ENCODE measurements at places on chromosomes 12 and 14.
A peak's percentile ranks its signal among the peaks of the same experiment; 100 is the strongest.

- peak; percentile 94 for DNase-seq
Measured at GRCh38 chr12:120528861-120529525, at the start of gene COQ5. TSS of gene COQ5 (minus strand) at chr12:120529158. CDS start at chr12:120529141, 17 bp downstream.

DNA sequence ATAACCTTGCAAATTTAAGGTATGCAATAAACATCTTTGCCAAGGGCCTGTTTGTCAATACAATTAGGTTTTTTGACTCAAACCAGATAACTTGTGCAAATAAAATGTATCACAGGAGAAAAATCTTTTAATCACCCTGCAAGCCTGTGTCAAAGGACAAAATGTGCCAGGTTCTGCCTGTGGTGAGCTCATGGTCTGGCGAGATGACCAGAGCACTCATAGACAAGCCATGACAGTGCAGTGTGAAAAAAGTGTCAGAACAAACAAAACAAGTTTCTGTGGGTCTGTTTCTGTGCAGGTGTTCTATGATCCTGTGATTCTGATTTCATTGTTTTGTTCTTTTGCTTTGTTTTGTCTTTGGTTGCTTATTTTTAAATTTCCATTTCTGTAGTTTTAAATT lies 847.2 kb downstream of the VRK1 start:
- DNase-seq = no peak

- no peak for DNase-seq
Measured at GRCh38 chr12:998020-998874, 7.2 kb downstream of the ERC1 start.

- DNase-seq = no peak
Measured at GRCh38 chr12:29750131-29750927, 33.4 kb downstream of the TMTC1 start.

GRCh38 chr12:75699728-75700496 lies 188.5 kb upstream of the KRR1 start:
- DNase-seq = no peak

- DNase-seq = no peak
Measured at GRCh38 chr12:98317939-98318899, 197.2 kb upstream of the TMPO start.

DNA sequence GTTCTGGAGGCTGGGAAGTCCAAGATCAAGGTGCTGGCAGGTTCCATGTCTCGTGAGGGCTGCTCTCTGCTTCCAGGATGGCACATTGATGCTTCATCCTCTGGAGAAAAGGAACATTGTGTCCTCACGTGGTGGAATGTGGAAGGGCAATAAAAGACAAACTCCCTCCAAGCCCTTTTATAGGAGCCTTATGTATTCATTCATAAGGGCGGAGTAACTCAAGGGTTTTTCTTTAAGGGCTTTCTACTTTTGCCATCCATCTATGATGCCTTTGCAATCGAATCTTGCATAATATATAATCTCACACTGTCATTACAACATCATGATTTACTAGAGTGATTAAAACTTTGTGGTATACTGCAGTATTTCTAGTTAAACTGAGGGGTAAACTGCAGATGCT lies 132.7 kb upstream of the DDHD1 start:
- DNase-seq = no peak

DNA sequence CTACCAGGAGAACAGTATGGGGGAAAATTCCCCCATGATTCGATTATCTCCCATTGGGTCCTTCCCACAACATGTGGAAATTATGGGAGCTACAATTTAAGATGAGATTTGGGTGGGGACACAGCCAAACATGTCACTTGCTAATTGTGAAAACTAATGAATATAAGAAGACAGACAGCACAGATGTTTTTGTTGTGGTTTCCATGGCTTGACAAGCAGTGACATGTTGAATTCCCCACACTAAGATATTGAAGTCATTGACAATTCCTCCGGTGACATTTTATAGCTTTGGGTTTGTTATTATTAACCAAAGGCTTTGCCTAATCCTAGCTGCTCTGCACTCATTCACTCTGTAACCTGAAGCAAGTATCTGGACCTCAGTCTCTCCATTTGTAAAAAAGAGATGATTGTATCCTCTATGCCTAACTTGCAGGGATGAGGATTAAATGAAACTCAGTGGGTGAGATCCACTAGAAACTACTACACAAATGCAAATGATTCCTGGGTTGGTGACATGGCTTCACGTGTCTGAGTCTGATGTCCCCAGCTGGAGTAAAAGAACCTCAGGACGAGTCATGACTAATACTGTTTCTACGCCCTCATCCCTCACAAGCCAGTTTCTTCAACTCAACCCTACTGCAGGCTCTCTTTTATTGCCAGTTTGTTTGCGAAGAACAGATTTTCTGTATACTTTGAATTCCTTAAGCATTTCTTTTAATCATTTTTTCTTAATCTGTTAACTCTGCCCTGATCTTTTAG lies 71.6 kb downstream of the ASCL1 start:
- DNase-seq = no peak

DNA sequence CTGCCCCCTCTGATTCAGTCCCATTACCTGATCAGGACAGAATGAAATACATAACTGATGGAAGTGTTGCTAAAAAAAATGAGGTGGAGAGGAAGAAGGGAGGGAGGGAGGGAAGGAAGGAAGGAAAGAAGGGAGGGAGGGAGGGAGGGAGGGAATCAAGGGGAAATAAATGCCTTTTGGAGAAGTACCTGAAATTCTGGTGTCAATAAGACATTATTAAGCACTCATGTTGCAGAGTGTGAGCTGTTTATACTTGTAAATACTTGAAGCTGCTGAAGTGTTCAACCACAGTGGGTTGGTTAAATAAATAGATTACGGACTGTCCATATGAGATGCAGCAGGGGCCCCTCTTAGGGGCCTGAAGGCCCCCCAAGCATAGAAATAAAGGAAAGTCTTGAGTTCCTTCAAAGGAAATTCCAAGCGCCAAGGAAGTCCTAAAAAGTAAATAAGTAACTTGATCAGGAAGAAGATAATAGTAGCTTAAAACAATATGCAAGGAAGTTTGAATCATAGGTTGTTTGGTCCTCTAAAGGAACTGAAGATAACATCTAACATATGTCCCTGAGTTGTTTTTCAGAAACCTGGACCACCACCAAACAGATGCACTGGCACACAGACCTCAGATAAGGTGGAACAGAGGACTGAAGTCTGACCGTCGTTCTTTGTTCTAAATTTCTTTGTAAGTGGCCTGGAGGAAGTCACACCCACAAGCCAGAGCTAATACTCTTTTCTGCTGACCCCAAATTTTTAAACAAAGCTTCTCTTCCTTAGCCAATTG lies 110.8 kb downstream of the SEC23A start:
- no peak for DNase-seq

DNA sequence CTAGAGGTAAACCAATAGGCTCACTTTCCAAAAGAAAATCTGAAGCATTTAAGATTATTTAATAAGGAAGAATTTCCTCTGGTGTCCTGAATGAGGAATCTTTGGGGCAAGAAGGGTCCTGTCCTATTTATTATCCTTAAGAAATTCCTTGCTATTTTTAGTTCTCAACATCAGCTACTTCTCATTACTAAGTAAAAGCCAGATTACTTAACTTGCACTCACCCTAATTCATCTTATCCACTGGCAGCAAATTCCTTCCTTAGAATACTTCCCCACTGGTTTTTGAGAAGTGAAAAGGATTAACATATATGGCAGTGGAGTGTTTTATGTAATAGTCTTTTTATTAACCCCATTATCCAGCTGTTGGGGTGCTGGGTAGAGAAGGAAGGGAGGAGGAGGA lies 767.7 kb downstream of the DIO2 start:
- no peak for DNase-seq

DNA sequence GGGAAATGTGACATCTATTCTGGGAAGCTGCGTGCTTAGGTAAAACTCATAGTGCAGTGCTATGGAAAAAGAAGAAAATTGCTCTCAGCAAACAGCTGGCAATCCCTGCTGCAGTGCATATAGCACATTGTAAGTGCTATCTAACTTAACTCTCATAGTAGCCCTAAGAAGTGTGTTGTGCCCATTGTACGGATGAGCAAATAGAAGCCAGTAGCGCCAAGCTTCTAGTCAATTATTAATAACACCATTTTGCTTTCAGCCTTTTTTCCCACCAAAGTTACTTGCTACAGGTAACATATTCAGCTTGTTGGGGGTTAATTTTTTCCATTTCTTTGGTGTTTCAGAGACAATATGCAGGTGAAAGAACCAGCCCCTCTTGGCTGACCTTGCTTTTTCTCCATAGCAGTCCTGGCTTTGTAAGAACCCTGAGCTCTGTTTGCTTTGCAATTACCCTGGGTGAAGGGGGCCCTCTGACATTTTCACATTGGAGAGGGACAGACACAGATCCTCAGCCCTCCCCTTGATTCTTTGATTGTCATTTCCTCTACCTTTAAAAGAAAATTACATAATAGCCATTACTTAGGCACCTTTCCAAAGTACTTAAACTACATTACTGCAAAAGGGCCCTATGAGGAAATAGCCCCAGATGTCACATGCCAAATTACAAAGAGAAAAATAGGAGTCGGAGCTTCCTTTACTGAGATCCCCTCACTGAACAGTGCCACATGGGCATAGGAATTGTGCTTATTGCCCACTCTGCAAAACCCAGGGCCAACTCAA lies 576.2 kb upstream of the TBX3 start:
- no peak for DNase-seq

DNA sequence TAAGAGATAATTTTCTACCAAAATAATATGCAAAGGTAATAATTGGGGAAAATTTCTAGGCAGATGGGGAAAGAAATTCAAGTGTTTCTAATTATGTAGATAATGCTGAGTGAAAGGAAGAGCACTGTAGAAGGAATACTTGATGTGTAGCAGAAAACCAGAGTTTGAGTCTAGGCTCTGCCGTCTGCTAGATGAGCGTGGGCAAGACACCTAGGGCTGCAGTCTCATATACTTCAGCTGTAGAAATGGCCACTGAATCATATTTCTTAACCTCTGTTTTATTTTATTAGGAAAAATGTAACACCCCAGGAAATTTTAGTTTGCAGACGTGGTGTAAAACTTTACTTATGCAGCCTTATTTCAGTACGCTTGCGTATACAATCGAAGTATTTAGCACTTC lies 59.8 kb upstream of the SLC38A2 start:
- DNase-seq = no peak

- DNase-seq = no peak
Measured at GRCh38 chr12:51020448-51021182, 5.6 kb downstream of the SLC11A2 start.

- no peak for DNase-seq
Measured at GRCh38 chr12:17470460-17470859, 619.5 kb downstream of the RERGL start.

GRCh38 chr12:113108308-113108707 lies 27.3 kb downstream of the RASAL1 start:
- DNase-seq = no peak

DNA sequence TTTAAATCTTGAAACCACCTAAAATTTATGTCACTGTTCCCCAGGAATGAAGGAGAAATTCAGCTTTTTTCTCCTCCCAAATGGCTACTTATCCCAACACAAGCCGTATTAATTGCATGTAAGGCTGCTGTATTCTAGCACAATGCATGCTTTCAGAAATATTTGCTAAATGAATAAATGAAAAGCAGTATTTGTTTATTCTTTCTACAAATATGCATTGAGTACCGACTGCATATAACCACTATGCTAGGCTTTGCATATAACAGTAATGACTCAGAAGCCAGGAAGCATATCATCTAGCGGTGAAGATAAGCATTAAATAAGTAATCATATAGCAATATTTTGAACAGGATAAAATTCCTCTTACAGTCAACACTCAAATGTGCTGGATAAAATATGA lies 5.7 kb upstream of the LRR1 start:
- no peak for DNase-seq

- no peak for DNase-seq
Measured at GRCh38 chr12:96375841-96376604, 24.2 kb downstream of the CDK17 start.

DNA sequence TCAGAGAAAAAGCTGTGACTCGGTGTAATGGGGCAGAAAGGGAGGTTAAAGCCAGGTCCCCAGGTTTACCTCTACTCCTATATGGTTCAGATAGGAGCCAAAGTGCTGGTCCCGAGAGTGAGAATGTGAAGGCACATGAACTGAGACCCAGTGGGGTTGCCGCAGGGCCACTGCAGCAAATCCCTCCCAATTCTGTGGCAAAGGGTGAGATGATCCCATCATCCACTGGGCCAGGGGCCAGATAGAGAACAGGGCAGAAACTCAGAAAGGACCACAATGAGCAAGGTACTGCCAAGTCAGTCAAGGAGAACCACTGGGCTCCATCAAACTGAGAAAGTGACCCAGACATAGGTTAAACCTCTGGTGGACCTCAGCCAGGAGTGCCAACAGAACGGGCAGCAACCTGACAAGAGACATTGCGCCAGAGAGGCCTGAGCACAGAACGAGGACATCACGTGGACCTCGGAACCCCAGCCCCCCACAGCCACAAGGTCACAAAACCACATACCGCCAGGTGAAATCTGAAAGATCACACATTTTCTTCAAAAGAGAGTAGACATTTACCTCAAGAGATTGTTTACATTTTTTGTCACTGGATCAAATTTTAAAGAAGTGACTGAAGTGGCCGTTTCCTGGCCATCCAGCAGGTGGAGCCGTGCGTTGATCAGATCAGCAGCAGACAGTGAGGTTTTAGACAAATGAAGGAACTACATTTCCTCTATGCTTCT lies 20.5 kb upstream of the ITPR2 start:
- DNase-seq = peak; percentile 75

DNA sequence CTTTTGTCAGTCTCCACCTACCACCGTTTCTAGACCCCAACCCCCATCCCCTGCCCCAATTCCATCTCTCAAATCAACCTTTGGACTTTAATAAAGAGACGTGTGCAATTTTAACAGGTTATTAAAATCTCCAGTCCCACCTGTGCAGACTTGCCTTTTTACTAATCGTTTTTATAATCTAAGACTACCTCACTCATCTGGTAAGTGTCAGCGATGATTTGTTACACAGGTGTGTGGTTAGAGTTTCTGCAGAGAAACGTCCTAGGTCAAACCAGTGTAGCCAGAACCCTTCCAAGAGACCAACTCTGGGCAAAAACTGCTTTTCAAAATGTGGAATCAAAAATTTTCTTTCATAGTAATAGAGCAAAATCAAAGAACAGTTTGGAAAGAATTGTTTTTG lies 60.4 kb upstream of the PELI2 start:
- DNase-seq = no peak

GRCh38 chr12:55700255-55701018 lies 7.3 kb downstream of the ITGA7 start:
- peak; percentile 56 for DNase-seq
